Upper lobe of right lung (tissue), 1 donor: ENCODE measurements at places on chromosomes 6 and 20. TPM values are rescaled to one million over a fixed set of nuclear protein-coding genes. Genes with fewer than 3 reads are reported as not detected.

RRAGD gene
- total RNA-seq: 44.0 TPM

GRCh38 chr6:96562886-96563285, at the start of gene FHL5:
Gene FHL5 (plus strand): TSS chr6:96563128. CDS start chr6:96603614, 40,486 bp downstream.
- H3K4me1 ChIP-seq: no peaks in the 10 kb centered on the region
- H3K27me3 ChIP-seq: no peaks in the 10 kb centered on the region
- H3K36me3 ChIP-seq: no peaks in the 10 kb centered on the region
- DNase-seq: no peak
- peak within 1 kb of the TSS; percentile 30 for H3K4me3 ChIP-seq

GRCh38 chr20:51811514-51812128, 9.3 kb upstream of the SALL4 start:
- H3K36me3 ChIP-seq: no peaks in the 10 kb centered on the region
- no peak for DNase-seq
- H3K4me3 ChIP-seq: no peak overlapping the region
- H3K27ac ChIP-seq: no peak overlapping the region
- H3K4me1 ChIP-seq: no peaks in the 10 kb centered on the region

BPIFB4 gene
- total RNA-seq: not detected

DNA sequence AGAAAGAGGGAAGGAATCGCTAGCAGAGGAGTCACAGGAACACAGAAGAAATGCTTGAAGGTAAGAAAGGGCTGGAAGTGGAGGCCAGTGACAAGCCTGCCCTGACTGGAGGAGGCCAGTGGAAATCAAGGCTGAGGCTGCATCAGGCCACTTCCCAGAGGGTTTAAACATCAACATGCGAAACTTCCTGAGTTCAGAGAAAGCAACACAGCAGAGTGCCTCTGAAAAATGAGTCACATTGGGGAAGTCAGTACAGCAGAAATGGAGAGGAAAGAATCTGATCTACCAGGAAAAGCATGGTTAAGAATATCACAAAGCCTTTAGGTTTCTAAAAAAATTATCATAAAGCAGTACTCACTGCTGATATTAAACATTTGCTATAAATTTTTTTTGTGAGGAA, 23.3 kb downstream of the NAPB start:
- H3K27me3 ChIP-seq: no peaks in the 10 kb centered on the region
- no peak overlapping the region for H3K27ac ChIP-seq
- peaks cover 10% of the 10 kb centered on the region for H3K4me1 ChIP-seq
- H3K4me3 ChIP-seq: no peak overlapping the region

DNA sequence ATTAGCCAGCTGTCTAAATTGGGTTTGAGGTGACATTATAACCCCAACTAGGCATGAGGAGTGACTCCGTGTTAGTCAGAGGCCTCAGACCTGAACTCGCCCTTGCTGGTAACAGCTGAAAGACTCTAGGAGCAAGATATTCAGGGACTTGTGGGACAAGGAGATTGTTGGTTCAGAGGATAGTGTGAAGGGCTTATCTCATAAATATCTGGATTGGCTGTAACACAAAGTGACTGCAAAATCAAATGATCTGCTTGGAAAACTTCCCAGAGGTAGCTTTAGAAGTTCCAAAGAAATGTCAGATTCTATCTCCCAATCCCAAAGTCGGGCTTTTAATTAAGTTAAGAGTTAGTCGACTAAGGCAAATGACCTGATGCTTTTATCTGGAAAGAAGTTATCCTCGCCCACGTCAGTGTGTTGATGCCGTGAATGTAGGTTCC, 72.4 kb downstream of the TULP4 start:
- H3K27me3 ChIP-seq: no peaks in the 10 kb centered on the region
- H3K36me3 ChIP-seq: no peaks in the 10 kb centered on the region
- DNase-seq: no peak
- H3K4me3 ChIP-seq: no peak overlapping the region
- no peak overlapping the region for H3K27ac ChIP-seq

LRRN4 gene
- 76.6 TPM for total RNA-seq

DNA sequence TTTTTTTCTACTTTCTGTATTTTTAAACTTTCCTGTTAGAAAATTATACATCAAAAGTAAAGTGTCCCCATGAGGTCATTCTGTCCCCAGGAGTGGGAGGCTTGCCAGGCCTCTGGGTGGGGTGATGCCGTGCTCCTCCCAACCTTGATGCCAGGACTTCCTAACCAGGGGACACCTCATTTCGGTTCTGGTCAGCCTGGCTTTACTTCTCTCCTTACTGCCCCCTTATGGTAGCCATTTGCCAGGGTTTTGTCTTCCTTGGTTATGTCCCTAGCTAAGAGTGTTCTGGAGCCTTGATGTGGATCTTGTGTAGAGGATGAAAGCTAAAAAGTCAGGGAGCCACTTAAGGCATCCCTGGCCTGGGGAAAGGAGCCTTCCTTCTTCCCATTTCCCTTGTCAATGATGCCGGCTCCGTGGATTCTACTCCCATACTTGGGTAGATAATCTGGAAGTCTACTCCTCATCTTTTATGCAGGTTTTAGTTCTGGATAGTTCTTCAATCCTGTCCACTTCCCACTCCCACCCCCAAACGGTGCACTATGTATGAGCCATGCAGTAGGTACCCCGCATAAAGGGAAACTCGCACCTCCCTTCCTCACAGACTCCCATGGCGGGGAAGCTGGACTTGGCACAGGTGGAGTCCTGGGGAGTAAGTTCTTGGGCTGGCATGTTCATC, 164.1 kb upstream of the SALL4 start:
- no peak for DNase-seq
- H3K4me3 ChIP-seq: no peak overlapping the region
- no peak overlapping the region for H3K27ac ChIP-seq
- H3K27me3 ChIP-seq: no peaks in the 10 kb centered on the region

HLA-DRA gene
- 1,444 TPM for total RNA-seq

- no peak overlapping the region for H3K4me3 ChIP-seq
- H3K36me3 ChIP-seq: no peaks in the 10 kb centered on the region
- no peaks in the 10 kb centered on the region for H3K4me1 ChIP-seq
- no peaks in the 10 kb centered on the region for H3K27me3 ChIP-seq
- H3K27ac ChIP-seq: no peak overlapping the region
- no peak for DNase-seq
These were observed 78.1 kb downstream of the CGA start for GRCh38 chr6:87016772-87017171.

OR2J3 gene
- not detected for total RNA-seq

DNA sequence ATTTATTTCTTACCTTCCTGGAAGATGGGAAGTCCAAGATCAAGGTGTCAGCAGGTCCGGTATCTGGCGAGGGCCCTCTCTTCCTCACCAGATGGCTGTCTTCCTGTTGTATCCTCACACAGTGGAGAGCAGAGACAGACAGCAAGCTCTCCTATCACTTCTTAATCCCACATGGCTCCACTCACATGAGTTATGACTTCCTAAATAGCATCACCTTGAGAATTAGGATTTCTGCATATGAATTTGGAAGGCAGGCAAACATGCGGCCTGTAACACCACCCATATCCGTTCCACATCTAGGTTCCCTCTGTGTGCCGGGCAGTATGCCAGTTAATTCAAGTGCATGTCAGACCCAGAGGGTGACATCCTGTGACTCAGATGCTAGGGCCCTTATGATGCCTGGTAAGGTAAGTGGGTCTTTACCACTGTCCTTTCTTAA, 2.1 kb downstream of the RAET1E start:
- DNase-seq: no peak
- no peak overlapping the region for H3K4me3 ChIP-seq
- H3K27me3 ChIP-seq: no peaks in the 10 kb centered on the region

BTN1A1 gene
- not detected for total RNA-seq

GABRR1 gene
- not detected for total RNA-seq

LAMA4 gene
- 134 TPM for total RNA-seq

- H3K4me3 ChIP-seq: peak overlapping the region; percentile 16
- no peak overlapping the region for H3K27ac ChIP-seq
- no peak for DNase-seq
- H3K36me3 ChIP-seq: peaks cover 9% of the 10 kb centered on the region
- H3K4me1 ChIP-seq: peaks cover 41% of the 10 kb centered on the region
- H3K27me3 ChIP-seq: no peaks in the 10 kb centered on the region
These were observed 852 bp downstream of the SYNGAP1 start for GRCh38 chr6:33420491-33421343.

GRCh38 chr20:21019814-21020658, 86.1 kb downstream of the LINC00237 start:
- DNase-seq: no peak
- H3K27me3 ChIP-seq: peaks cover 17% of the 10 kb centered on the region
